ENCODE measurements at places on chromosomes 5 and 9. TPM values are rescaled to one million over a fixed set of nuclear protein-coding genes. Genes with fewer than 3 reads are reported as not detected.

- no peaks in the 10 kb centered on the region for H3K36me3 ChIP-seq
- H3K27me3 ChIP-seq, result no peaks in the 10 kb centered on the region
- no peaks in the 10 kb centered on the region for H3K4me1 ChIP-seq
- no peak overlapping the region for H3K27ac ChIP-seq
These were observed 20.2 kb downstream of the ZBED3 start for GRCh38 chr5:77066823-77067442.

GABRA1 gene
- total RNA-seq, result not detected

DNA sequence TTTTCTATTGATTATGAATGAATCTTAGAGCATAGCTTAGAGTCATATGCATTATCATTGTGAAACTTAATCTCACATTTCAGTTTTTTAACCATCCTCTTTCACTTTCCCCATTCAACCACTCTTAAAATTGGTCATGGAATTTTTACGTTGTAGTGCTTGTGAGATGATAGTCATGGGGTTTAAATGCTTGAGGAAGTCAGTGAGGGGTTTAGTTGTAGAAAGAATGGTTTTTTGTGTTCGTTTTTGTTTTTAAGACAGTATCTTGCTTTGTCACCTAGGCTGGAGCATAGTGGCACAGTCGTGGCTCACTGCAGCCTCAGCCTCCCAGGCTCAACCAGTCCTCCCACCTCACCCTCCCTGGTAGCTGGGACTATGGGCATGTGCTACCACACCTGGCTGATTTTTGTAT lies 19.6 kb downstream of the UGCG start:
- no peak overlapping the region for H3K4me3 ChIP-seq
- H3K4me1 ChIP-seq, result no peaks in the 10 kb centered on the region
- no peaks in the 10 kb centered on the region for H3K36me3 ChIP-seq
- DNase-seq, result no peak
- no peaks in the 10 kb centered on the region for H3K27me3 ChIP-seq
- no peak overlapping the region for H3K27ac ChIP-seq

SLC35A4 gene
- 22.6 TPM for total RNA-seq

CD72 gene
- total RNA-seq, result 3.0 TPM

- DNase-seq, result no peak
- H3K4me3 ChIP-seq, result no peak overlapping the region
- H3K27ac ChIP-seq, result peak overlapping the region; percentile 2
- H3K4me1 ChIP-seq, result no peaks in the 10 kb centered on the region
These were observed 12.5 kb downstream of the ZNF366 start for GRCh38 chr5:72494623-72495124.

DNA sequence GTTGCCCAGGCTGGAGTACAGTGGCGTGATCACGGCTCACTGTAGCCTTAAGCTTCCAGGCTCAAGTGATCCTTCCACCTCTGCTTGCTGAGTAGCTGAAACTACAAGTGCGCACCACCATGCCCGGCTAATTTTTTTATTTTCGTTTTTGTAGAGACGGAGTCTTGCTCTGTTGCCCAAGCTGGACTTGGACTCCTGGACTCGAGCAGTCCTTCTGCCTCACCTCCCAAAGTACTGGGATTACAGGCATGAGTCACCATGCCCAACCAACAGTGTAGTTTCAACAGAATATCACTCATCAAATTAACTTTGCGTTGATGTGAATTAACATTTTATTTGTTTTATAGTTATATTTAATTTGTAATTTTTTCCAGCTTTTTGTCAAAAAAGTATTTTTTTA lies 45.3 kb downstream of the WDR70 start:
- H3K4me1 ChIP-seq, result no peaks in the 10 kb centered on the region
- no peaks in the 10 kb centered on the region for H3K36me3 ChIP-seq
- H3K27ac ChIP-seq, result no peak overlapping the region
- no peak overlapping the region for H3K4me3 ChIP-seq

- H3K4me3 ChIP-seq, result no peak overlapping the region
- H3K4me1 ChIP-seq, result peaks cover 3% of the 10 kb centered on the region
- H3K27me3 ChIP-seq, result no peaks in the 10 kb centered on the region
- no peak for DNase-seq
- no peaks in the 10 kb centered on the region for H3K36me3 ChIP-seq
These were observed 56.9 kb downstream of the PAM start for GRCh38 chr5:102811972-102812371.

PCDHB8 gene
- total RNA-seq, result under 0.01 TPM
